ENCODE measurements at places on chromosomes 5 and 9.

DNA sequence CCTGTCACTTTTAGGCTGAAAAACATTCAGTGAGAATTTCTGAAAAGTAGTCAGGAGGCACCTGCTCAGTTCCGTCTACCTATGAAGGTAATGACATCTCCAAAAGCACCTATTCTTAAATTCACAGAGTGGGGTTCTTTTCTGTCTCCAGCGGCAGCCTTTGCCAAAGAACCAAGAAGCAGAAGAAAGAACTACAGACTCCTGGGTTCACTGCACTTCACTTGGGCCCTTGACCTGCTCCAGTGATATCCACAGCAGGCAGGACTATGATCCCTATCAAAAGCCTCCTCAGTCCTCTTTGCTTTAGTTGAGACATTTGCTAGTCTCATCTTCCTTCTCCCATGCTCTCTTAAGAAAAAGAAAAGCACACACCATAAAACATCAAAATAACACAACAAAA lies 19.7 kb upstream of the PLPP6 start:
- DNase-seq: no peak

- DNase-seq: no peak
Observed at GRCh38 chr5:59351076-59351794, 542.3 kb downstream of the PDE4D start.

- DNase-seq: no peak
Observed at GRCh38 chr9:117763314-117763713, 59.1 kb downstream of the TLR4 start.

DNA sequence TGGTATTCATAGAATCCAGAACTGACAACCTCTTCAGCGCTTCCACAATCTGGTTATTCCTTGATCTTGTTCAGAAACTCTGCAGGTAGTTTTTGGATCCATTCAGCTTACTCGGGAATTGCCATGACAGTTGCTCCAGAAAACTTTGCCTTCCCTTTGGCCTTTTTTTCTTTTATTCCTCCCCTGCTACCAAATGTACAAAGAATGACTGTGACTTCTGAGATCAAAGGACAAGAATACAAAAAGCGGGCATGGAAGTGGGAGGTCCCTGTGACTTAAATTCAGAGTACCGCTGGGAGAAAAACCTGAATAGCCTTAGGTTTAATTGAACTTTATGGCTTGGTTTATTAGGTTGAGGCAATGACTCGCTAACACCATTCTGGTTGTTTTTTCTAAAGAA lies 59.5 kb downstream of the ADGRV1 start:
- no peak for DNase-seq

DNA sequence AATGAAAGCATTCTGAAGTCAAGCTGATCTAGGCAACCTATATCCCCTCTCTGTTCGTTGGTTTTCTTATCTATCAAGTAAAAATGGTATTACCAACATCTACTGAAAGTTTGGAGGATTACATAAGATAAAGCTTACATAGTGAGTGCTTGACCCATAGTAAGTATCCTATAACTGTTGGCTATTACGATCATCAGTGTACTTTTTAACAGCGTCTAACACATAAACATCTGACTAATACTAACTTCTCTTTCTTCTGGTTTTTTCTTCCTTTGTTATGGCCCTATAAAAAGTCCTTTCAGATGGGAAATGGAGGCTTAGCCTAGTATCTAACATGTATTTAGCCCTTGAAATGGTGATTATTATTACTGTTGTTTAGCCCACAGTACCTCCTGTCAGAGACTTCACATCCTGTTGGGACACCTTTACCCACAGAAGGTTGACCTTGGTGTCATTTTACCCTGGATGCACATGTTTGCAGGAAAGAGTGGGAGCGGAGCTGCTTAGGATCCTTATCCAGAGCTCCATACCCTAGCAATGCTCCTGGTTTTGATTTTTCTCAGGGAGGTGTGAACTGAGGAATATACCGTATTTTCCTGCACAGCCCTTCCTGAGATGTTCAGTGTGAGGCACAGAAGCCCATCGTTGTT lies 6.0 kb downstream of the INSYN2B start:
- no peak for DNase-seq

DNA sequence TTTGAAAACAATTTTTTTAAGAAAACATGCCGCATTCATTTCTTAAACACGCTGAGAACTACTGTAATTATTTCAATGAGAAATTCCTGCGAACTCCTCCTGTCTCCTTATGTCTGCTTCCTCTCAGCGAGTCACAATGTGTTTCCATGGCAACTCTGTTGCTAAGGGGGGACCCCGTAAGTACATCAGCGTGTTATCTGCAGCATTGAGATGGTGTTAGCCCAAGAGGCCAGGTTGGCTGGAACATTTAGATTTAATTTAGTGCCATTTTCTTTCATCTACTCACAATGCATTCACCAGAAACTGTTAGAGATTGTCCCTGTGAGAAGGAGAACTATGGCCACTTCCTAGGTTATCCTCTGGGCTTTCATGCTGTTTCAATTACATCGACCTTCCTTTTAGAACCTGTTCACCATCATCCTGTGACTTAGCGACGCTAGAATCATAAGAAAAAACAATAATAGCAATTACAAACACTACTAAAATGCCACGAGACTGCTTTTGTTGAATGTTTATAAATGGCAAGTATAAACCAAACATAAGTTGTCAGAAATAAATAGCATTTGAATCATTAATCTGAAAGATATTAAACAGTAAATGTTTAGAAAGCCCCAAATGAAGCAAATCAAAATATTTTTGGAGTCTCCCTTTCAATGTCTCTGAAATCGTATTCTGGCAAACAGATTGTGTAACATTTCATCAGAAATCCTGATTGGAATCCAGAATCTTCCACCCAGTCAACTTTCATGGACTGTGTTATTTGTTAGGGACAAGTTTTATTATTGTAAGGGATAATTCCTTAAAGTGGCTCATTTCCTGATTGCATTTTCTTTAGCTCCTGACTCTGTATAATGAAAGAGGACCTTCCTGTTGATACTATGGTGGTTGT lies 39.7 kb upstream of the SHC3 start:
- DNase-seq: no peak

DNA sequence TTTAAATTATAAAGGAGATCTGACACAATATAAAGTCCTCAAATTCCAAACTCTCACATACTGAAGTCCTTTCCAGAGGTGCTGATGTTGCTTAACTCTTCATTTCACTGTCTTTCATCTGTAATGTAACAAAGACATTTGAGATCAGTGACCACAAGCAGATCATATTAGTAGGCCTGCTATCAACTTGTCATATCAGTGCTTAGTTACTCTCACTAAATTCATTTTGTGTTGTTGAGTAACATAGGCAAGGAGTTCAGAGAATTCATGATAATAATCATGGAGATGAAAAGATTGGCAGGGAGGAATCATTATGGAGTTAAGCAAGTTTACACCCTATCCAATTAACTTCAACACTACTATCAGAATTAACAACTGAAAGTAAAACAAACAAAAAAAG lies 571.0 kb upstream of the ARRDC3 start:
- no peak for DNase-seq

GRCh38 chr9:95088421-95089161 lies 228.9 kb downstream of the FANCC start:
- DNase-seq: no peak

- no peak for DNase-seq
Observed at GRCh38 chr5:37889612-37890317, 49.9 kb upstream of the GDNF start.

DNA sequence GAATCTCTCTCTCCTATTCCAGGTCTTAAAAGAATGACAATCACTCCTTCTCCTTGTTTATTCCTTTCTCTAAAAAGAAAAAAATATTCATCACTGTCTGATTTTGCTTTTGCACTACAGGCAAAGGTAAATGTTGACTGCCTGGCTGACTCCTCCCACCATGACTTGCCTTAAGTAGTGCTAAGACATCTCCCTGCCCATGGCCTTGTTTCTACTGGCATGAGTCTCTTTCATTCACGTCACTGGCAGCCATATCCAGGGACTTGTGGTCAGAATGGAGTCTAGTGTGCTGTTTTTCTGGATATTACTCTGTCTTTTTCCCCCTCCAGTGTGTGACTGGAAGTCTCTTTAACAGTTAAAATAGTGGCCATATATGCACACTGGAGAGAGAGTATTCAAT lies 522.9 kb upstream of the DAB2 start:
- no peak for DNase-seq

DNA sequence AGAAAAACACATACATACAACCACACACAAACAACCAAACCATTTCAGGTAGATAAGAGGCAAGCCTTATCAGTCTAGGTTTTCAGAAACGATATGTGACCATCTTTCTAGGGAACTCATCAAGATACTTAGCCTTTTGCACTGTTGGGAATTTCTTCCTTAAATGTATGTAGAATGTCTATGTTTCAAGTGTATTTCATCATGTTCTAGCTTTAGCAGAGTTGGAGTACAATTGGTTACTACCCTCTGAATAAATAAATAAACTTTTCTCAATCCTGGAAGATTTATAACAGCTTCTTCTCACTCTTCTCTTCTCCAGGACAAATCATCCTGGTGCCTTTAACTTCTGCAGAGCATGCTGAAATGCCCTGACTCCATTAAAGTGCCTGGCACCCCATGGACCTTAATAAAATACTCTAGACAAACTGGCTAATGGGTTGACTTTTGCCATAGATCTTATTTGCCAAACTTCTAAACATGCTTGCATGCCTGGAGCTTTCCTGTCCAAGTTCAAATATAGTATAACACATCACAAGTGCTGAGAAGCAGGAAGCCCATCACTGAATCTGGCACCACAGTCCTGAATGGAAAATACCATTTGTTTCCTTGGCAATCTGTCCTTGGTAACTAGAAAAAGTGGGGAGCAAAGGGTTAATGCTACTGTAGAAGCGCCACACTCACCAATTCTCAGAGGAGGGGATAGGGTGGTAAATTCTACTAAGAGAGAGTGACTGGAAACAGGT lies 33.1 kb upstream of the ZNF462 start:
- DNase-seq: no peak

DNA sequence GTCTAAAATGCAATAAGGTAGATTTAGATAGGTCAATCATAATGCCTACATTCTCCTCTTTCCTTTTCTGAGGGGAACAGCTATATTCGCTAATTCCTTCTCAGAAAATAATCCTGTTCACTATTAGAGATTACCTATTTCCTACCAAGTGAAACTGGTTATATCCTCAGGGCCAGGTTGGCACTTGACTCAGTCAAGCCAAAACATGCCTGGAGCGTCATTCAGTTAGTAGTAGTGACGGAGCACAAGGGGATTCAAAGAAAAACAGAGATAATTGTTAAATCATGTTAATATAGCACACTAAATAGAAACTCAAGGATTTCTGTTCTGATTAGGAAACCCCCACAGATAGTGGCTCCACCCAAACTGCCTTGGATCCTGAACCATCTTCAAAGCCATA lies 515.4 kb upstream of the PTPRD start:
- DNase-seq: no peak

GRCh38 chr5:131855452-131855851 lies 58.6 kb upstream of the FNIP1 start:
- DNase-seq: no peak

GRCh38 chr5:95487880-95488279 lies 66.9 kb downstream of the SKIC3 start:
- DNase-seq: no peak

DNA sequence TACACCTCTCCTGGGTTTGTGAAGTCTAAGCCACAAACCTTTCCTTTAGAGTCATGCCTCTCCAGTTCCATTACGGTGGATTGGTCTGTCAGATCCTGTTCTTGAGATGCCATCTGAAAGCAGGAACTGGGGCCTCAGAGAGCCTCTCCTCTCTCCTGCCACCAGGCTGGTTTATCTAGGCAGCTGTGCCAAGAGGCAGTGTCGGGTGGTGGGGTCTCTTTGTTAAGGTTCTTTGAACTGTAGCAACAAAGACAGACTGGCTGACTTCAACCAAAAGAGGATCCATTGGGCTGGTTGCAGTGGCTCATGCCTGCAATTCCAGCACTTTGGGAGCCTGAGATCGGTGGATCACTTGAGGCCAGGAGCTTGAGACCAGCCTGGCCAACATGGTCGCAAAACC lies 66.0 kb upstream of the ANGPTL2 start:
- no peak for DNase-seq

DNA sequence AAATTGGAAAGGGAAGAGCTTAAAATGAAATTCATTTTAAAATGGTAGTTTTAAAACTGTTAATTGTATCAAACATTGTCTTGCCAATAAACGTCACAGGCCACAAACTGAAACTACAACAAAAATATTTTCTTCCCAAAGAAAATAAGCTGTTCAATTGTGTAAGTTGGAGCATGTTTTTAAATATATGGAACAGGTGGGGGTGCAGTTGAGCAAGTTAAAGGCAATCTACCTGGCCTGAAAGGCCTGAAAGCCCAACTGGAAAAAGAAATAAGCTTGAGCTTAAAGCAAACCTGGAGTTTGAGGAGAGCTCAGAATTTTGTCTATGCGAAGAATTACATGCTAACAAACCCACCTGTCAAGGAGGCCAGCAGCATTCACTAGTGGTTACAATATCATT lies 439.5 kb downstream of the ACTL7B start:
- DNase-seq: no peak

DNA sequence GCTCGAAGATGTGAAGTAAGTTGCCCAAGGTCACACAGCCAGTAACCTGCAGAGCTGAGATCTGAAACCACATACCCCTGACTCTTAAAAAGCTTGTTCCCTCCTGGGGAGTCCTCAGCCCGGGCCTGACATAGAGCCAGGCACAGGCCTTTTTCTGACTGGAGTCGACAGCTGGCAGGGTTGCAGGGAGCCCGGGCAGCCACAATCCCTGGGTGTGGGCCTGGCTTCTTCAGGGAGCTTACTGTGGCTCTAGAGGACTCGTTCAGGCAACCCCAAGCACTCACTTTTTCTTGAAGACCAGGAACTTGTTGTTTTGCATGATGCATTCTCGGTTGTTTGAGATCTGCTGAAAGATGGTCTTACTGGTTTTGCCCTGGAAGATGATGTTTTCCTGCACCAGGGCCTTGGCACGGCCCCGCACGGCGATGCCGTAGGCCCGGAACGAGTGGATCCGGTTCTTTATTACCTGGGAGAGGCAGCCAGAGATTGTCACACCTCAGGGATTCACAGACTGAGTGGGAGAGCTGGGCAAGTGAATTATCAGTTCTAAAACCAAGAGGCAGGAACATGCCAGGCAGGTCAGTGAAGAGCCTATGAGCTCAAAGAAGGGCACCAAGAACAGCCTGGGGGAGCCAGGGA lies 30.0 kb downstream of the POLR1E start:
- DNase-seq: no peak

DNA sequence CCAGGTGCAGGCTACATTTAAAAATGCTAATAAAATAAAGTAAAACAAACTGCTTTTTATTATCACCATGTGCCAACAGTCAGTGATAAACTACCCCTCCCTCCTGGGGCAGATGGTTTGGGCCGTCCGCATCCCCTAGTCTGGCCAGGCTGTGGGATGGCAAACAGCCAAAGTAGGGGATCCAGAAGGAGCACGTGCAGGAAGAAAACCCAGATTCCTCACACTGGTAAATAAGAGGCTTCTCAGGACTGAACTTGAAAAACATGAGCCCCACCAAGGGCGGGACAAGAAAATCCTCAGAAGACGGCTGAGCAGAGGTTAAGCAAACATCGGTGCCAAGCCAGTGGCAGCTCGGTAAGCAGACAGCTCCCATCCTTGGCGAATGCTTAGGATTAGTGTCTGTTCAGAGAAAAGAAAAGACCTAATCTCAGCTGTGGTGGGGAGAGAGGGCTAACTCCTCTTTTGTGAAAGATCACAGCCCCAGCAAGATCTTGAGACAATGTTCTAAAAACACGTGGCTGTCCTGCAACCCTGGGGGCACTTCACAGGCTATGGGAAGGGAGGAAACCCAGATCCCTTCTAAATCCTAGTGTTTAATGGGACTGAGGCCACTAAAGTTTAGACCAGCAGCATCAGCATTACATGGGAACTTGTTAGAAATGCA lies 46.5 kb upstream of the GDNF start:
- DNase-seq: no peak

GRCh38 chr9:133355881-133356357 lies 368 bp downstream of the SURF1 start:
- DNase-seq: no peak

- DNase-seq: no peak
Observed at GRCh38 chr9:6640268-6641051, 5.1 kb downstream of the GLDC start.

All from GM12891 (cell line).